Retinal pigment epithelial cell (primary cell): ENCODE measurements at places on chromosomes 2 and 18.
A peak's percentile ranks its signal among the peaks of the same experiment; 100 is the strongest.

DNA sequence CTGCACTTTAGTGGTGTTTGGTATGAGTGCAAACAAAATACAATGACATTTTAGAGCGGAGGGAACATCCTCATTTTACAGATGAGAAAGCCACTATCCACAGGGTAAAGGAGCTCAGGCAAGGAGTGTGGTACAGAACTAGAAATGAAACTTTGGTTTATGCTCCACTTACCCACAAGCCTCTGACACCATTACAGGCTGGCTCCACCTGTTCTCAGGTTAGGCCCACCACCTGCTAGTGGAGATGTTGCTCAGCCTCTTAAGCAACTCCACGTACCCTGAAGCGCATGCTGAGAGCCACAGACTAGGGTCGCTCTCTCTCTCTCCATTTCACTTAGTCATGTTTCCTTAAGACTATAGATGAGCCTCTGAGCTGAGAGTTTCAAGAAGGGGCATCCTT, 130.0 kb downstream of the MBD2 start:
- DNase-seq: no peak

DNA sequence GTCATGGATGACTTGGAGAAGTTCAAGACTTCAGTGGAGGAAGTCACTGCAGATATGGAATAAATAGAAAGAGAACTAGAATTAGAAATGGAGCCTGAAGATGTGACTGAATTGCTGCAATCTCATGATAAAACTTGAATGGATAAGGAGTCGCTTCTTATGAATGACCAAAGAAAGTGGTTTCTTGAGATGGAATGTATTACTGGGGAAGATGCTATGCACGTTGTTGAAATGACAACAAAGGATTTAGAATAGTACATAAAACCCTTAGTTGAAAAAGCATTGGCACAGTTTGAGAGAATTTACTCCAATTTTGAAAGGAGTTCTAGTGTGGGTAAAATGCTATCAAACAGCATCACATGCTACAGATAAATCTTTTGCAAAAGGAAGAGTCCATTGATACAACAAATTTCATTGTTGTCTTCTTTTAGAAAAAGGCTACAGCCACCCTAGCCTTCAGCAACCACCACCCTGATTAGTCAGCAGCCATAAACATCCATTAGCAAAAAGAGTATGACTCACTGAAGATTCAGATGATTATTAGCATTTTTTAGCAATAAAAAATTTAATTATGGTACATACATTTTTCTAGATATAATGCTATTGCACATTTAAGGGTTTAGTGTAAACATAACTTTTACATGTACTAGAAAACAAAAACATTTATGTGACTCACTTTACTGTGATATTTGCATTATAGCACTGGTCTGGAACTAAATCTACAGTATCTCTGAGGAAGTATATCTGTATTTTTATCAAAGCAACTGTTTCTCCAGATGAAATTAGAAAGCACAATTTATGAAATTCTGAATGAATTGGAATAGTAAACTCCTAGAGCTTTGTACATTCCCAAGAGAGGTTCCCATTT, 110.5 kb upstream of the TACR1 start:
- DNase-seq: no peak

DNA sequence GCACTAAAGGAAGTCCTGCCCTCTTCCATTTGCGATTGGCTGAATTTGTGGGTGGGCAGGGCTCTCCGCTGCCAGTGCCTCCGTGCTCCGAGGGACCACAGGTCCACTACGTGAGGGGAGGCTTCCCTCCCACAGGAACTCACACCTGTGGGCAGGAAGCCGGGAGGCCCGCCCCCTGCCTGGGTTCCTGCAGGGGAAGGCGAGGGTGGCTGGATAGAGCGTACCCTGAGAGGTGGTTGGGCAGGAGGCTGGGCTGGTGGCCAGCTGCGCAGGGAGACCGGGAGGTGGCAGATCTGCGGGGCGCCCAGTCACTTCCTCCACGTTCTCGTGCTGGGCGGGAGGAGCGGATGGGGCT, 47.0 kb upstream of the PTH2R start:
- DNase-seq: no peak

DNA sequence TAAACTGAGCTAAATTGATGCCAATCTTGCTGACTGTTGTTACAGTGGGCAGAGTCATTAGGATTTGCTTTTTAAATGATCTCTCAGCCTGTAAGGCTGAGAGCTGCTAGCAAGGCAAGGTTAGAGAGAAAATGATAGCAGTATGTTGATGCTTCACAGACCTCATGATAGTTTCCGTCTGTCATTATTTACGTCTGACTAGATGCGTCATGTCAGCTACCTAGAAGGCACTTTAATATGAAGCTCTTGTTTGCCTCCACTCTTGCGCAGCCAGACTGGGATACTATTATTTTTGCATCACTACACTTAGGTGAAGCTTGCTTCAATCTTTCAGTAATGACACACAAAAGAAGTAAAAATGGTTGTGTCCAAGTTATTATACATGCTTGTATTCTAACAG, 313.8 kb downstream of the LNPK start:
- no peak for DNase-seq

GRCh38 chr2:206125901-206126300, 33.3 kb downstream of the NDUFS1 start:
- DNase-seq: no peak

DNA sequence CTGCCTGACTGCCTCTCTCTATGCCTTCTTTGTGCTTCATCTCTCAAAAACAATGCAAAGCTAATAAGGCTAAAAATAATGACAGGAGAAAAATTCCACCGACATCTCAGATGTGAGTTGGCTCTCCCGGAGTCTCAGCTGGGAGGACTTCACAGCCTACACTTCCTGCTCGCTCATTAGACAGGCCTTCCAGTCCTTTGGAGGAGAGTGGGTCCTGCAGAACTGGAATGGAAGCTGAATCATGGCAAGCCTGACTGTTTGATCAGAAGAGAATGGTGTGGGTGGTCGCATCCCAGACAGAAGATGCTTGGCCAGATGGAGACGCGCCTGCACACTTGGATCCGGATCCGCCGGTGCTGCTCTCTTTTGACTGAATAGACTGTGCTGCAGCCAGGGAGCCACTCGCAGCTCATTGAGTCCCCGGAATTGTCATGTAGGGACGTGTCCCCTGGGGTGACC, 49.7 kb downstream of the TRIB2 start:
- no peak for DNase-seq

DNA sequence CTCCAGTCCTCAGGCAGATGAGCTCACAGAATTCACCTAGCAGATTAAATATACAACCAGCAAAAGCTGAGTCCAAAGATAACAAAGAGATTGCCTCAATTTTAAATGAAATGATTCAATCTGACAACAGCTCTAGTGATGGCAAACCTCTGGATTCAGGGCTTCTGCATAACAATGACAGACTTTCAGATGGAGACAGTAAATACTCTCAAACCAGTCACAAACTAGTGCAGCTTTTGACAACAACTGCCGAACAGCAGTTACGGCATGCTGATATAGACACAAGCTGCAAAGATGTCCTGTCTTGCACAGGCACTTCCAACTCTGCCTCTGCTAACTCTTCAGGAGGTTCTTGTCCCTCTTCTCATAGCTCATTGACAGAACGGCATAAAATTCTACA, 86.0 kb downstream of the PTRHD1 start:
- DNase-seq: no peak

DNA sequence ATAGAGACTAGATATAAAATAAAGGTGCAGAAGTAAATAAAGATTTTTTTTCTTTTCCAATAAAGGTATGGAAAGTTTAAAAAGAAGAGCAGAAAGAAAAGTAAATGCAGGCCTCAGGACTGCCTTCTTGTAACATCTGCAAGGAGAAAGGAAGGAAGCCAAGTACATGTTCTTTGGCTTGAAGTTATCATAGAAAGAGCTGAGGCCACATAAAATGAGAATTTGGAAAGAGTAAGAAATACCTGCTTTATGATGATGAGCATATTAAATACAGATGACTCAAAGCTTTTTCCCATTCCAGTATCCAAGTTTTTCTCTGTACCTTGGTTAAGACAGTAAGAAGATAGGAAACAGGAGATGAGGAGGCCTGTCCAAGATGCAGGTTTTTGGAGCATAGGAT, 25.3 kb upstream of the UBE2E3 start:
- no peak for DNase-seq

- DNase-seq: no peak
Observed at GRCh38 chr2:41926614-41927580, 120.9 kb upstream of the PKDCC start.

DNA sequence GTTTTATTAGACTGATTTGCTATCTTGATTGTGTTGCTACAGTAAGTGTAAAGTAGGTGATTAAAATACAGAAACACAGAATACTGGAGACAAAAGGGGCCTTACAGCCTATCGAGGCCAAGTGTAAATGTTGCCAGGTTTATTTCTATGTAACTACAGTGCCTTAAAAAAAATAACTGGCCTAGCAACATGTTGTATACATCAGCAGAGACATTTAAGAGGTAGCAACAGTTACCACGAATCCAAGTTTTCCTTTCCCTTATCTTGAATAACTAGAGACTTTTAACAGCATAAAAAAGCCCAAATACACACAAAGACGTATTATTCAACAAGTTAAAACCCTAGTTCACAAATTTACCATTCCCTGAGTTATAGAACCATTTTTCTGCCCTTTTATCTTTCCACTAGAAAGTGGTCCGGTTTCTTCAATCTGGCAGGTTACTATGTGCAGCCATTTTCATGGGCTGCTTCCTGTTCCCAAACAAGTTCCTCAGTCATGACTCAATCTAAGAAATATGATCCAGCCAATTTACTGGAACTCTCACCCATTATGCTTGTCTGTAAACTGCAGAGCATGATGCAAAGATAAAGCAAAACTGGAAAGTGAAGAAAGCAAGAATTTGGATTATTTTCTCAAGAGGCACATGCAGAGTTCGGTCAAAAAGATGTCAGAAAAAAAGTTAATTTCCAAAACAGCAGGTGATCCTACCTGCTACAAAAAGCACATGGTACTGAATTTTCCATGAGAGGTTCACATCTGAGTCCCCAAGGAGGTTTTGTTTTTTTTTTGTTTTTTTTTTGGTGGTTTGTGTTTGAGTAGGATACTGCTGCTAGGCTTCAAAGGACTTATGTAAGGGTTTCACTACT, 22.2 kb downstream of the NFE2L2 start:
- peak; percentile 90 for DNase-seq
